Stimulated activated CD8-positive, alpha-beta memory T cell treated with anti-CD3 and anti-CD28 coated beads, Interleukin-4, amount 100 ng/mL, for 48 hours (primary cell): ENCODE measurements at places on chromosomes 3 and 15.
A peak's percentile ranks its signal among the peaks of the same experiment; 100 is the strongest.

DNA sequence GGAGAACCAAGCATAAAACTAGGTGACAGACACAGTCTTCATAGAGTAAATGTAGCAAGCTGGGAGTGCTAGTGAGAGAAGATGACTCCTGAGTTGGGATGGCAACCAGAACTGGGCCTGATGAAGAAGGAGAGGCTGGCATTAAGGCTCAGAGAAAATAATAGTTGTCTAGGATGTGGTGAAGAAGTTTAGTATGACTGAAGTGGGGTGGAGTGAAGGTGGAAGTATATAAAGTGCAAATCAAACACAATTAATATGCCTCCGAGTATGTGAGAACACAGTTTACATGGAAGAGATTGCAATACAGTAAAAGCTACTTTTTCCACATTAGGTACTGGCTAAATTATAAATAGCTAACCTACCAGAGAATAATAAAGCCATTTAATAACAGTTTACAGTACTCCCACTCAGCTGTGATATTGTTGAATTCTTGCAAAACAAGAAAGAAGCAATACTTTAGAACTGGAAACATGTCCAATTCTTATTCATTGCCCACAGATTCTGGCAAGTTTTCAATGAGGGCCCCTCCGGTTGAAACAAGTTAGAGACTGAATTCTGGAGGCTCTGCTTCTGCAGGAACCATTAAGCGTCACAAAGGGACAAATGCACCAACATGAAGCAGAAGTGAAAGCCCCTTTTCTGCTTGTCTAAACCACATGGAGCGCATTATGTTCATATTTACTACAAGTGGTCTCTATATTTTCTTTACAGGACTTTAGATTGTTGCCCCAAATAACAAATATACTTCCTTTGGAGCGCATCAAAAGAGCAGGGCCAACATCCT lies 243.7 kb downstream of the SLC9A9 start:
- no peak for DNase-seq

- no peak for DNase-seq
These were observed 457.0 kb downstream of the PLOD2 start for GRCh38 chr3:145704020-145704419.

- no peak for DNase-seq
These were observed 137.9 kb downstream of the MEGF11 start for GRCh38 chr15:66115568-66116206.

DNA sequence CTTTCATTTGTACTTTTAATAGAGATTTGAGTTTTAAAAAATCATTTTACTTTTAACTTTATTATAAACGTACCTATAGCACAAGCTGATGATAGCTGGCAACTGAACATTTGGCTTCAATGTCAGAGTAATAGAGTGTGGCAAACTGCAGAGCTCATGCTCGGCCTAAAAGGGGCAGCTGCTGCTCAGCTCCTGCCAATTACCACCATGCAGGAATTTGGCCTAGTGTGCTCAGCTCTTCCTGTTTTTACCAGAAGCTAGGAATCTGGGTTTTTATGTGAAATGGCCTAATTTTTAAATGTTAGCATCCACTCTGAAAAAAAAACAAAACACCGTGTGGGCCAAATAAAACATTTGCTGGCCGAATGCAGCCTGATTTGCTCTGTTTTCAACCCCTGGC lies 1.8 kb downstream of the IFT122 start:
- DNase-seq, result no peak

DNA sequence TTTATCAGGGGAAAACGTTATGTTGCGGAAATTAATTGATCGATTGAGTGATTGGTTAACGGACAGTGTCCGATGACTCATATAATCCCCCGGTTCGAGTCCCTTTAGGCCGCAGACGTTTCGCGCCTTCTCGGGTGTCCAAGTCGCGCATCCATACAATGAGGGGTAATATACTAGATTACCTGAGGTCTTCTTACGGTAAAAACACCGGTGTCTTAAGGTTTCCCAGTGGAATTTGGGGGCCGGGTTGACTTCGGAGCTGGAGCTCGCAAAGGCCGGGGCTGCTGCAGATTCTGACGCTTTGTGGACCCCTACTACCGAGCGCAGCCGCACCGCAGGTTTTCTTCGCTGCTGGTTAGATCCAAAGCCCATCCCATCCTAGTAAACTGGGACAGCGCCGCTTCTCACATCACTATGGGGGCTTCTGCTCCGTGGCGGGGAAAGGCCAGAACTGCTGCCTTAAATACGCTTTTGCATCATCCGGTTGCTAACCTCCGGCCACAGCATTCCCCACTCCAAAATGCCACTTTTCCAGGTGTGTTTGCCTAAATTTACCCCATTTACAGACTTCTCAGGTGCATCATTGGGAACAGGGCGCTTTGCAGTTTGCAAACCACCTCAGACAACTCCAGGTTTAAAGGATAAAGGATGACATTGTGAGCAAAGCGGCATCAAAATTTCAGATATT lies 858 bp upstream of the SACM1L start:
- peak; percentile 63 for DNase-seq

GRCh38 chr3:18295171-18295920 lies 129.8 kb downstream of the SATB1 start:
- DNase-seq, result peak; percentile 60

- DNase-seq, result no peak
These were observed 108.8 kb upstream of the LYSMD4 start for GRCh38 chr15:99842071-99842470.

GRCh38 chr3:120182613-120183511 lies 88.6 kb upstream of the GSK3B start:
- DNase-seq, result no peak

- DNase-seq, result no peak
These were observed 87.5 kb downstream of the NEK10 start for GRCh38 chr3:27281671-27282150.

- no peak for DNase-seq
These were observed 259.2 kb downstream of the SLCO3A1 start for GRCh38 chr15:92112711-92113110.

- no peak for DNase-seq
These were observed 33.6 kb downstream of the HPS3 start for GRCh38 chr3:149163066-149163465.

DNA sequence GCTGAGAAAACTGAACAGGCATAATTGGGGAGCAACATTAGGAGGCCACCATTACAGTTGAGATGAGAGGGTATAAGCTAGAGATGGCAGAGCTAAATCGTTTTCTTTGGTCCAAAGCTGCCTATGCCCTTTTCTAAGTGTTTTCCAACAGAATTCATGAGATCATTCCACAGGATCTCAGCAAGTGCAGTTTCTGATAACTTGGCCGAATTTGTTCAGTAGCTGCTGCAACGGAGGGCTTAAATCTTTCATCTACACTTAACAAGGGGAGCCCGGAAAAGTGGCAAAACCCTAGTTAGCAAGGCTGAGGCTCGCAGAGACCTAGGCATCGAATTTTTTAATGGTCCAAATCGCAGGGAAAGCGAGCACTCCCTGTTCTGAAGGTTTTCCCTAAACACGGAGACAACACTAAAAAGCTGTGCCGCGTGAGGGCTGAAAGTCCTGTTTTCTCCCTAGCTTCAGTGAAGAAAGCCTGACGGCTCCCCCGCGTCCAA lies 531 bp upstream of the BLOC1S6 start:
- no peak for DNase-seq

- no peak for DNase-seq
These were observed 263.6 kb upstream of the GOLGA6L4 start for GRCh38 chr15:83971992-83972391.

- DNase-seq, result no peak
These were observed 107.4 kb upstream of the KLF13 start for GRCh38 chr15:31219221-31219620.

DNA sequence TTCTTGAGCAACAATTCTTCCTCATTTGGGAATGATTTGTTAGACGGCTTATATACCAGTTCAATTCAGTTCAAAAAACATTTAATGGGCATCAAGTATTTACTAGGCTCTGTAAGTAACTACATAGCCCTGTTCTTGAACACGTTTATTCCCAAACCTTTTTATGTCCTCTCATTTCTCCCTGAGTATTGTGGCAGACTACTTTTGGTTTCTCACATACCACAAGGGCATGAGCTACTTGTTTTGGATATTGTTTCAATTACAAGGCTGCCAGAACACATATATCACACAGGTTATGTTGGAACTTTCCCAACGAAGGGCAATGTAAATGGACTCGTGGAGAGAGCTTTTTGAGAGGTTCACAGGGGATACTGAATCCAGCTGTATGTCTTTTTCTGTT lies 363.8 kb upstream of the NAALADL2 start:
- DNase-seq, result no peak

DNA sequence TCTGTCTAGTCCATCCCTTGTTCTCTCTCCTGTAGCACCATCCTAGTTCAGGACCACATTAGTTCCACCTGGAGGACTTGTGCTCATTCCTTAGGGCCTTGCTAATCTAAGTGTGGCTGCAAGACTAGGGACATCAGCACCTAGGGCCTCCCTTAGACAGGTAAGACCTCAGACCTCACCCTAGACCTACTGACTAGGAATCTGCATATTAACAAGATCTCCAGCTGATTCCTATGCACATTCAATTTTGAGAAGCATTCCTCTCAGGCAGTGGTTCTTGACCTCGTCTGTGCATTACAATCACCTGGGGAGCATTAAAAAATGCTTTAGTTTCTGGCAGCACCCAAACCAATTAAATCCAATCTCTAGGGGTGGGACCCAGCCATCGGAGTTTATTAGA lies 238.4 kb upstream of the RGMA start:
- no peak for DNase-seq

DNA sequence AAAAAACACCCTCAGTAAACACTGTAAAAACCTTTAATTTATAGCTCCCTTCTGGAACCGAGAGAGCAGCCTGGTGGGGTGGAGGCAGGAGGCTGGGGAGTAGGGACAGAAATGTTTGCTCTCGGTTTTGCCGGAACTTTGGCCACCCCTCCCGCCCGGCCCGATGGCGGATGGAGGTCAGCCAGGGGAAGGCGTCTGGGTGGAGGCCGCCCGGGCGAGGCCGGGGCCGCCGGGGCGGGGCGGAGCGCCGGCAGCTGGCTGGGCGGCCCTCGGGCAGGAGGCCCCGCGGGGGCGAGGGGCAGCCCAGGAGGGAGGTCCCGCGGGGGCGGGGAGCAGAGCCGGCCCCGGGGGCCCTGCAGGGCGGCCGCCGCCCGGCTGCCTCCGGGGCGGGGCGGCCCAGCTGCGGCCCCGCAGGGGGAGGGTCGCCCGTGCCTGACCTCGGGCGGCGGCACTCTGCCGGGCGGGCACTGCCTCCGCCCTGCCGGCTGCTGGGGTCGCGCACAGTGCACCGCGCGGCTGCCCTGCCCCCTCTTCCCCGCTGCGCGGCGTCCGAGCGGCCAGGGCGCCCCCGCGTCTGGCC lies 829 bp upstream of the SKIL start:
- DNase-seq, result peak; percentile 65

- no peak for DNase-seq
These were observed 158.6 kb upstream of the RAP2B start for GRCh38 chr3:153003441-153003840.

DNA sequence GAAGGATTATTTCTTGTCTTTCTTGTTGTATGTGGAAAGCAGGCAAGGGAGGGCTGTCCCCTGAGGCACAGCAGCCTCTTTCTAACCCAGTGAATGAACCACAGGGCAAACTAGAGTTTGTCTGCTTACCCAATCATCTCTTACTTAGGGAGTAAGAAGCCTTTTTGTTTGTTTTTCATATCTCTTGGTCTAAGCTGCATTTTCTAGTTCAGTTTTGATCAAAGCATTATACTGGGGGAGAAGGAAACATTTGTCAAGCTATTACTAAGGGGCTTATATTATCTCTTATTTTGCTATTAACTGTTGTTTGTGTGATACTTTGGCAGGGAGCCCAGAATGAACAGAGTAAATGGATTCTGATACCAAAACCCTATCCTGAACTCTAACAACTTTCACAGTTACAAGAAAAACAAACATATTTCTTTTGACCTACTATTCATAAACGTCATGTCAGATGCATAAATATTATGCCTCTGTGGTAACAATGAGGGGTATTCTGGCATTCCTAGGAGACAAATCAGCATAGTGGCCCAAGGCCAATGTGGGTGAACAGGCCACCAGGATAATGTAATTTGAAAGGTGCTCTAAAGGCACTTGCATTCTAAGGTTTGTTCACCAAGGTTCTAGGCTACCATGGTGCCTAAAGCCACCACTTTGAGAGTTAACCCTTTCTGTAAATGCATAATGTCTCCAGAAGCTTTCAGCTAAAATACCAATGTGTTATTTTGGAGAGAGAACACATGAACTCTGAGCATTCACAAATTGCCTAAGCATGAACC lies 271.6 kb upstream of the ZPLD1 start:
- no peak for DNase-seq
